ENCODE measurements at places on chromosomes 4 and X. TPM values are rescaled to one million over a fixed set of nuclear protein-coding genes. Genes with fewer than 3 reads are reported as not detected.

RPL34 gene
- 883 TPM for total RNA-seq

SATL1 gene
- not detected for total RNA-seq

LDB2 gene
- not detected for total RNA-seq

TCEAL7 gene
- total RNA-seq: not detected

IL1RAPL2 gene
- total RNA-seq: not detected

SCML1 gene
- total RNA-seq: 5.8 TPM

ARHGAP4 gene
- 2.3 TPM for total RNA-seq

MND1 gene
- 21.1 TPM for total RNA-seq

CTSO gene
- 1.5 TPM for total RNA-seq

GAGE12C gene
- total RNA-seq: not detected

TLR1 gene
- total RNA-seq: 0.32 TPM

RBM46 gene
- total RNA-seq: not detected

ANXA3 gene
- total RNA-seq: 92.0 TPM

CLCN5 gene
- 2.5 TPM for total RNA-seq

YY2 gene
- total RNA-seq: 2.5 TPM

ACOX3 gene
- 11.0 TPM for total RNA-seq

RPL9 gene
- total RNA-seq: 879 TPM

ERCC6L gene
- total RNA-seq: 11.4 TPM

MAGEB2 gene
- total RNA-seq: not detected

OPRPN gene
- not detected for total RNA-seq

RHOXF1 gene
- total RNA-seq: not detected

MAGEB17 gene
- total RNA-seq: not detected

ATP1B4 gene
- not detected for total RNA-seq

RRH gene
- not detected for total RNA-seq

GABRE gene
- 27.2 TPM for total RNA-seq

GDPD2 gene
- total RNA-seq: not detected

TRIM60 gene
- not detected for total RNA-seq

CENPE gene
- total RNA-seq: 6.8 TPM

PRIMPOL gene
- 6.4 TPM for total RNA-seq

ZNF518B gene
- total RNA-seq: 2.8 TPM

NDST3 gene
- not detected for total RNA-seq

EDA gene
- 0.76 TPM for total RNA-seq

SLC7A11 gene
- 26.2 TPM for total RNA-seq

GLRA2 gene
- total RNA-seq: not detected

PDGFC gene
- total RNA-seq: 2.9 TPM

CABS1 gene
- total RNA-seq: not detected

RAB39B gene
- total RNA-seq: 0.69 TPM

Measured in A549 treated with ZK216348 at 1 μM for 4 hours (cell line).